Renal cortex interstitium (tissue), 15 donors: ENCODE measurements at places on chromosomes 5 and 9. TPM values are rescaled to one million over a fixed set of nuclear protein-coding genes. Genes with fewer than 3 reads are reported as not detected.

DNA sequence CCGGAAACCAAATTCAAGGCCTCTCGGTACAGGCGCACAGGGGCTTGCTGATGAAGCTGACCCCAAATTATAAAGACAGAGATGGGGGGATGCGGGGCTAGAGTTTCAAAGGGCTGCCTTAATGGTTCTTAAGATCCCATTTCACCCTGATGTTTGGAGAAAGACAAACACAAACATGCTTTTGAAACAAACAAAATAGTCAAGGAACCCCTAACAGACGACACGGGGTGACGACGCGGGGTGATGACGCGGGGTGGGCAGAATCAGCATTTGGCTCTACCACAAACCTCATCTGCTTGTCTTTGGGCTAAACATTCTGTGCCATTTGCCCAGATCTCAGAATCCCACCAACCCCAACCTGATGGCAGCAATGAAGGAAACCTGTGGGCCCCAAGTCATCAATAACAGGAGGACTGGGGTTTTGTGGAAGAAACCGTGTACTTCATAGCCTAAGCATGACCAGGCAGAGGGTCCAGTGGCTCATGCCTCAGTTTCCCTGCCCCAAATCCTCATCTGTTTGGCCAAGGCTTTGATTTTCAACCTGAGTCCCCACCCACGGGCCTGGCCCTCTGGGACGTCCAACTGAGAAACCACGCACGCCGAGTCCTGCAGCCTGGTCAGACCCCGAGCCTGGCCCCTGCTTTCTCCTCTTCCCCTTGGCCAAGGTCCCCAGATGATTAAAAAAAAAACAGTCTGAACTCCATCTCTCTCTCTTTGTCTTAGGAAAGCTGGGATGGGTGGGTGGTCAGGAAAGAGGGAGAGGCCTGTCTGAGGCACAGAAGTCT is 148.5 kb downstream of the COL23A1 start:
- no peak for DNase-seq

DNA sequence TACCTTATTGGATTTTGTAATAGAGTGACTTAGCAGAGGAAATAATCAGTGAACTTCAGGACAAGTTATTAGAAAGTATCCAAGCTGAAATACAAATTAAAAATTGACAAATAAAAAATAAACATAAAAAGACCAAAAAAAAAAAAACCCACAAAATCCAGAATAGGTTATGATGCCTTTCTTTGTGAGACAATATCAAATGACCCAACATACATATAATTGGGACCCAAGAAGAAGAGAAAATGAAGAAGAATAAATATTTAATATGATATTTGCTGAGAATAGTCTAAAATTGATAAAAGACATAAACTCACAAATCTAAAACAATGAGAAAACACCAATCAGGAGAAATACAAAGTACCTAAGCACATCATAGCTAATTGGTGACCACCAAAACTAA is 81.8 kb downstream of the ICE1 start:
- no peak for DNase-seq

SREK1 gene
- 145 TPM for polyA plus RNA-seq

SKP1 gene
- 900 TPM for polyA plus RNA-seq

DNA sequence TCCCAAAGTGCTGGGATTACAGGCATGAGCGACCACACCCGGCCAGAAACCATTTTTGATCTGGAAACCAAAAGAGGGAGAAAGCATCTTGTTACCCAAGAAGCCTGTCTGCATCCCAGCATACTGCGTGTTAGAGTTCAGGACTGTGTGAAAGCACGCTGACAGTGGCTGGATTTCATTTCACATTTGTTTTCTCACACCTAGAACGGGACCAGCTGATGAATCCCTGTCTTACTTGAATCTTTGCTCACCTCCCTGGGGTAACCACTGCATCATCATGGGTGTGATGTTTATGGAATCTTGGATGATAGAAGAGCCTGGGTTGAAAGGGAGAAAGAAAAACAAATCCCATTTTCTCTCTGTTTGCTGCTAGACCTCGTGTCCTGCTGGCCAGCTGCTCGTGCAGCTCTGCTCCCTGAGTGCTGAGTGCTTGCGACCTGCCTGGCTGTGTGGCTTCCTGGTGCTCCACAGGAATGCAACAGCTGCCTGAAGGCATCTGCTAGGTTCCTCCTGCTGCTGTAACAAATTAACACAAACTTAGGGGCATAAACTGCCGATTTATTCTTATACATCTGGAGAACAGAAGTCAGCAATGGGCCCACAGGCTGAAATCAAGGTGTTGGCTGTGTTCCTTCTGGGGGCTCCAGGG is 378.3 kb upstream of the DAP start:
- DNase-seq: no peak
